Vagina (tissue), 2 donors: ENCODE measurements at places on chromosomes 7 and 10.

DNA sequence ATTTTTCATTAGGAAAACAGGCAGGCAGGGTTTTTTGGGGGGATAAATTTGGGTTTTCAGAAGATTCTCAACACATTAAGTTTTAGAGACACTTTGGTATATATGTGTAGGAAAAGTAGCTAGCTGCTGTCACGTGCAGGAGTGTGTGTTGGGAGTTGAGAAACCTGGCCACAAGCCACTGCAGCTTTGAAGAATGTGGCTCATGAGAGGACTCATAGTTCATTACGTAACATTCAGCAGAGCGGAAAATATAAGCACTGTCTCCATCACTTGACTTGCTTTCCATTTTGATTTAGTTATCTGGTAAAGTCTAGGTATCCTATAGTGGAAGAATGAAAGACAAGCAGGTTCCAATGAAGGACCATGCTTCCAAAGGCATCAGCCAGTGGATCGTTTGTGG lies 31.2 kb downstream of the SMNDC1 start:
- no peaks in the 10 kb centered on the region for H3K27me3 ChIP-seq
- no peak overlapping the region for H3K27ac ChIP-seq
- H3K36me3 ChIP-seq: no peaks in the 10 kb centered on the region
- no peak overlapping the region for H3K4me3 ChIP-seq
- DNase-seq: no peak

GRCh38 chr10:115975506-115975905 lies 297.5 kb downstream of the GFRA1 start:
- H3K4me1 ChIP-seq: no peaks in the 10 kb centered on the region
- H3K4me3 ChIP-seq: no peak overlapping the region
- H3K36me3 ChIP-seq: no peaks in the 10 kb centered on the region
- H3K27ac ChIP-seq: no peak overlapping the region
- H3K27me3 ChIP-seq: no peaks in the 10 kb centered on the region

DNA sequence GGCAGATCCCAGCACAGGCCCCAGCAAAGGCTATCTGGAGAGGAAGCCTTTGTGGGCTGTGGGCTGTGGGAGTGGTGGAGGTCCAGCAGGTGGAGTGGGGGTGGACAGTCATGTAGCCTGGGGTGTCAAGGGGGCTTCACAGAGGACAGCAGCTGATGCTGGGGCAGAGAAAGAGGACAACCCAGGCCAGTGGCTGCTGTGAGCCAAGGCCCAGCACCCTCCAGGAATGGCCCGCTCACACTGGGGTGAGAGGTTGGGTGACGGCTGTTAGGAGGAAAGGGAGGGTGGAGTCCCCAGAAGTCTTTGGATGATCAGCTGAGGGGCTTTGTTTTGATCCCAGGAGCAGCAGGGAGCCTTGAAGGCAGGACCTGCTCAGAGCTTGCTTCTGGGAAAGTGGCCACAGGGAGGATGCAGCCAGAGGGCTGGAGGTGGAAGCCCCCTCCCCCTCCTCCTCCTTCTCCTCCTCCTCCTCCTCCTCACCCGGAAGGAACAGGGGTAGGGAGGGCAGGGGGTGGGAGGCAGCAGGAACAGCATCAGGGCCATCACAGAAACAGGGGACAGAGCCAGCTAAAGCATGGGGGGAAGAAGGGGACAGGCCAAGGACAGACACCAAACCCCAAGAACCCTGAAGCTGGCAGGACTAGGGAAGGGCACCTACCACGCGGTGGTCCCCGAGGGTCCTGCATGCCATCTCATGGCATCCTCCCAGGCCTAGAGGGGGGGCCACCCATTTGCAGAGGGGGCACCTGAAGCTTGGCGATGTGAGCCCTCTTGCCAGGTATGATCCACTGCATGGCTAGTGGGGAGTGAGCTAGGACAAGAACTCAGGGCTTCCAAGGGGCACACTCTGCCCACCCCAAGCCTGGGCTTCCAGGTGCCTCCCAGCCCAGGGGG lies 144.9 kb downstream of the GRID1 start:
- H3K27ac ChIP-seq: no peak overlapping the region
- H3K4me1 ChIP-seq: no peaks in the 10 kb centered on the region
- H3K4me3 ChIP-seq: no peak overlapping the region
- H3K36me3 ChIP-seq: no peaks in the 10 kb centered on the region
- DNase-seq: no peak

- H3K4me3 ChIP-seq: no peak overlapping the region
- no peaks in the 10 kb centered on the region for H3K27me3 ChIP-seq
- no peak overlapping the region for H3K27ac ChIP-seq
These were observed 5.7 kb downstream of the GLRX3 start for GRCh38 chr10:130141878-130142277.
